ENCODE measurements at places on chromosomes 4 and X. TPM values are rescaled to one million over a fixed set of nuclear protein-coding genes. Genes with fewer than 3 reads are reported as not detected.

Gene KCTD8
- not detected for total RNA-seq

GRCh38 chrX:64456828-64457227 lies 61.6 kb upstream of the MTMR8 start:
- no peak for DNase-seq

DNA sequence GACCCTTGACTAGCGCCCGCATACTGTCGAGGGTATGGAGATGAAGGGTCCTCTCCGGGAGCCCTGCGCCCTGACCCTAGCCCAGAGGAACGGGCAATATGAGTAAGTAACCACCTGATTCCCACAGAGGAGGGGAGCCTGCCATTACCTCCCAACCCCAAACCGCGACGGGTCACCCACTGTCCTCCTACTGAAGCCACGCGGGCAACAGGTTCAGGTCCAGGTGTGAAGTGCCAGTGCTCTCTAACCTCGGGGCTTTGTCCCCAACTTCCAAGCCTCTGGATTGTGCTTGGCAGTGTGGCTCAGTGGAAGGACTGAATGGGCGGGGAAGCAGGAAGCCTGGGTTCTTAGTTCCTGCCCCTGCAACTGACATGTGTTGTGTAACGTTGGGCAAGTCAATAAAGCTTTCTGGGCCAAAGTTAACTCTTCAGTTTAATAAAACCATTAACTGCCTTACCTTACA lies 694 bp downstream of the OCRL start:
- DNase-seq = no peak

DNA sequence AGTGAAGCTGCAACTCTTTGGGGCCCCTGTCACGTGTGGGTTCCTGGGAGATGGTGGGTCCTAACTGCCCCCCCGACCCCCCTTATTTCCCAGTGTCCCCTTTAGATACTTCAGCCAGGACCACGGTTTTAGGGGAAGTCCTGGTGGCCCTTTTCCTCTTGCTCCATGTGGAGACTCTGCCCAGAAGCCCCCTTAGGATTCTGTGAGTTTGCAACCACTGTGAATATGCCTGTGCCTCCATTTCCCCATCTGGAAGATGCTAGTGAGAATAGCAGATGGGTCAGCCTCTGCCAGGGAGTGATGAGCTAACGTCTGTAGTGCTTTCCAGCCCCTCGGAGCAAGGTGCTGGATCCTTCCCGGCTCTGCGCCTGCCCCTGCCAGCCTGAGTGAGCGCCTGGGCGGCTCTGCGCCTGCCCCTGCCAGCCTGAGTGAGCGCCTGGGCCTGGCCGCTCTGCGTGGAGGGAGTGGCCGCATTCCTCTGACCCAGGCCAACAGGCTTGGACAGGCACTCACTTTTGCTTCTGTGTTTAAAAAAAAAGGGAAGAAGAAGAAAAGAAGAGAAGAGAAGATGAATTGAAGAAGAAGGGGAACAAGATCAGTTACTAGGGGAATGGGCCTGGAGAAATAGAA lies 6.7 kb upstream of the CITED1 start:
- no peak for DNase-seq

DNA sequence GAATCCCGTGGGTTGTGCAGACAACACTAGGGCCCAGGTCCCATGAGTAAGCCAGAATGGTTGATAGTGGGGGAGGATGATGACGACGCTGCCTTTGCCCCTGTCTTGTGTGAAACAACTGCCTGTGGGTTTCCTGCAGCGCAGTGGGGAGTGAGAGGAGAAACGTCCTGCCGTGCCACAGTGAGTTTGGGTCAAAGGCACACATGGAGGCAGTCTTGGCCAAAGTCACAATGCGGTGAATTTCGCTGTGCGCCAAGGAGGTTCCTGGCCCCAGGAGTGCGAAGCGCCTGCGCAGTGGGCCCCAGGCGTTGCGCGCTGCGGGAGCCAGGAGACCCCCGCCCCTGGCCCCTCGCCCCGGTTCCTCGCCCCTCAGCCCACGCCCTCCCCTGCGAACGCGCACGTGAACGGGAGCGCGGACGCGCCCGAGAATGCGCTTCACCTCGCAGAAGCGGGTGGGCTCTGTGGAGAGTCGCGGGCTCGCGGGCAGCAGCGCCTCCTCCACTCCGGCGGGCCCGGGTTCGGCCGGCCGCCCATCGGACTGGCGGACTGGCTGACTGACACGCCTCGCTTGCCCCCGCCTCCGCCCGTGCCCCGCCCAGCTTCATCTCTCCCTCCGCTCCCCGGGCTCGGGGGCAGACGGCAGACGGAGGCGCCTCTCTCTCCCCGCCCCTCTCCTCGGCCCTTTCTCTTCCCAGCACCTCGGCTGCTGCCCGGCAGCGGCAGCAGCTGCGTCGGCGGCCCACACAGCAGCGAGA lies at the start of gene NUDT10:
TSS of gene NUDT10 (plus strand) at position 635 of the 755 bp plus-strand sequence. CDS start 144 bp downstream, outside the sequence.
- DNase-seq = no peak

GRCh38 chr4:13276357-13276756 lies 207.8 kb downstream of the RAB28 start:
- no peak for DNase-seq

GRCh38 chrX:110732266-110732665 lies 63.4 kb downstream of the CHRDL1 start:
- no peak for DNase-seq

Gene CT45A2
- total RNA-seq = not detected

DNA sequence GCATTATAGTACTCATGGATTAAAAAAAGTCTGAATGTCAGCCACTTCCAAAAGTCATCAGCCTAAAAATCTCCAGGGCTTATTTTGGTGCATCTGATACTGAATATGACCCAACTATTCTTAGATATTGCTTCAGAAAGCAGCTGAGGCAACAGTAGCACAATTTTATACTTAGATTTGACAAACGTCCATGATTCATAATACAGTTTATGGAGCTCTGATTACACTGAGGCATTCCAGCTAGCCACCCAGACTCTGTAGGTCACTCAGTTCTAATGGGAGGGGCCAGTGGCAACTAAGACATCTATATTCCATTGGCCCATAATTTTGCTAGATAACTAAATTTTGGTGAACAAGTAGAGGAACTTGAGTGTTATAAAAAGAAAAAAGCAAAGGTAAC lies 10.3 kb downstream of the SPATA4 start:
- peak; percentile 93 for DNase-seq

DNA sequence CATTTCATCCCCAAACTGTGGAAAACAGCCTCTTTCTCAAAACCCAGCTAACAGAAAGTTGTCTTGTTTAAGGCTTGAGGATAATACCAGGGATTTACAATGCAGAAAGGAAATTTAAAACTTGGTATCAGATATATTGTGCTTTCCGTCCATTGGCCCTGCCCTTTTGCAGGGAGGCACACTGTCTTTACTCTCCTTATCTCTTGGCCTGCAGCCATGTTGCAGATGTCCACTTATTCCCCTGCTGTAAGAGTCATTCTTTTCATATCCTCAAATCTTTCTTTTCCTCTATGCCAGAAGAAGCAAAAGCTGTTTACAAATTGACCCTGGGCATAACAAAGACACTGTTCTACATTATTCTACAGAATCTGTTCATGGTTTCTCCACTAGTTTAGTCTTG lies 75.6 kb upstream of the DYNLT3 start:
- no peak for DNase-seq

Gene TGIF2LX
- total RNA-seq = not detected

DNA sequence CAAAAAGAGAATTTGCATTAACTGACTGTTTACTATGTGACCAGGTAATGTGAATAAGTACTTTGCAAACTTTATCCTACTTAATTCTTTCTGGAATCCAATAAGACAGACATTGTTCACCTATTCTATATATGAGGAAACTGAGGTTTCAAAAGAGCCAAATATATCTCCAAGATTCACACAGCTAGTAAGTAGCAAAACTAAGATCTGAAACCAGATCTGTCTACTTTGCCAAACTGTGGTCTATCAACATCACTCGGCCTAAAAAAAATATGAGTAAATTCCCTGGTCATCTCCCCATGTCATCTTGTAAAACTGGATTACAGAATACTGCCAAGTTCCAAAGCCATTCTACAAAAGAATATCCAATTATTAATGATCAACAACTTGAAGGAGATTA lies 52.8 kb downstream of the ANAPC10 start:
- DNase-seq = peak; percentile 38

GRCh38 chr4:94545296-94545695 lies 93.6 kb downstream of the PDLIM5 start:
- DNase-seq = peak; percentile 90

- peak; percentile 1 for DNase-seq
These were observed 57.6 kb downstream of the CCDC160 start for GRCh38 chrX:134294548-134294947.

Gene ZNF185
- total RNA-seq = 0.38 TPM

Gene BEX5
- not detected for total RNA-seq

Gene SFRP2
- total RNA-seq = not detected

Gene MAGEB5
- total RNA-seq = not detected

Data from LHCN-M2 (cell line).